ENCODE measurements at places on chromosomes 4 and X.

DNA sequence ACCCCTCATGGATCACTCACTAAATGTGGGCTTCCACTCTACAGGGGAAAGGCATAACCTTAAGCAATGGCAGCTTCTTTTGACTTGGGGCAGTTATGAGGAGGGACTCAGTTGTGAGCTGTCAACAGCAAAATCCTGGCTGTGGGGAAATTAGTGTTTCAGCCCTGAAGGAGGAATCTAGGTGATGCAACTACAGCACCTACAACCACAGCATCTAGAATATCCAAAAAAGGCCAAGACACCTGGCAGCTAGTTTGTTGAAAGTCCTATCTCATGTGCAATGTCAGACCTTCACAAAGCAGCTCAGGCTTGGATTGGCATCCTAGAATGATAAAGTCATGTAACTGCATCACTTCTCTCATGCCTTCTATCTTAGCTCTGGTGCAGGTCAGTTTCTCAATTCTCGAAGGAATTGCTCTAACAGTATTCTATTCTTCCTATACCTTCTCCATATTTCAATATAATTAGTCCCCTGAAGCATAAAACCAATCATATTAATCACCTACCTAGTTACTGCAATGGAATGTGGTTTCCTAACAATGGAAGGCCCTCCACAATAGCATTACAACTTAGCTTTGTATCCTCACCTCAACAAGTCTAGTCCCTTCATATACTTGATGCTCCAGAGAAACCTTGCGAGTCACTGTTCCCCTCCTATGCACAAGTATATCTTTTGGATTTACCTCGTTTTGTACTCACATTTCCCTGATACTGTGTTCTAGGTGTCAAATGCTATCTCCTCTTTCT, 5.5 kb upstream of the ANTXR2 start:
- DNase-seq = no peak

- DNase-seq = no peak
These were observed 775.3 kb upstream of the HS3ST1 start for GRCh38 chr4:12203945-12204344.

DNA sequence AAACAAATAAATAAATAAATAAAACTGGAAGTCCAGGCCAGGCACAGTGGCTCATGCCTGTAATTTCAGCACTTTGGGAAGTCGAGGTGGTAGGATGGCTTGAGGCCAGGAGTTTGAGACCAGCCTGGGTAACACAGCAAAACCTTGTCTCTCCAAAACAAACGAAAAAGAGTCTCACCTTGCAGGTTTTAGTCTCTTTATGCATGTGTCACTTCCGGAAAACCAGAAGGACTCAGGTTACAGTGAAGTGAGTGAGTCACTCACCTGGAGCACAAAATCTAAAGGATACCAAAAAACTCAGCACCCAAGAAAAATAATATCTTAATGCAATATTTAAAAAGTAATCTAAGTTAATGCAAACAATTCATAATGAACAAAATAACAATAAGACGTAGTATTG, 20.1 kb upstream of the SLC34A2 start:
- DNase-seq = no peak

DNA sequence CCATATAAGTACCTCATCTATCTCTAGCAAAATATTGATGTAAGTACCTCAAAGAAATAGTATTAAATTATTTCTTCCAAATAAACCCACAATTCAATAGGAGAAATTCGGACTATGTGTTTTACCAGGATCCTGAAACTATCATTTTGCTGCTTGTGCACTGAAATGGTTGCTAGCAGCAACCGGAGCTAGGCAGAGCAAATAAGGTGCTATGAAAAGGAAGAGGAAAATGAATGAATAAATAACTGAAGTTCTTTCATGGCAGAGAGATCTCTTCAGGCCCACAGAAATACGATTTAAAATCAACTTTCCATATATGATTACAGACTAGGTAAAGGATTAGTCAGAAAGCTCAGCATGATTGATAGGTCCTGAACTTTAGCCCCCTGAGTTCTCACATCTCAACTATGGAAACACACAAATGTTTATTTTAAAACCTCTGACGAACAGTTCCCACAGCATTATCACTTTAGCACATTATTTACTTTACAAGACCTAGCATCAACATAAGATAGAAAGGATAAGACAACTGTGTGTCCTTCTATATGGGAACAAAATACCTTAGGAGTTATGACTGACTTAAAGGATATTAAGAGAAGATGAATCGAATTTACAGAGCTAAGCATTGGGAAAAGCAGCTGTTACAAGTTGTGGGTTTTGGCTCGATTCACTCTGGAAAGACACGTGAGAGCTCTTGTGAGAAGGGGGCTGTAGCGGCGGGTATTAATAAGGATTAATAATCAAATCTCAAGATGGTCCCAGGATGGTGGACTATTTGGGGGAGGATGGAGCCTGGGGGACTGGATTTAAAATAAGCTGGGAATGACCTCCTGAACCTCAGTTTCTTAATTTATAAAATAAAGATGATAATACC, 104.3 kb downstream of the CORIN start:
- no peak for DNase-seq

- DNase-seq = no peak
These were observed 10.7 kb upstream of the TMEM164 start for GRCh38 chrX:109992203-109992602.

DNA sequence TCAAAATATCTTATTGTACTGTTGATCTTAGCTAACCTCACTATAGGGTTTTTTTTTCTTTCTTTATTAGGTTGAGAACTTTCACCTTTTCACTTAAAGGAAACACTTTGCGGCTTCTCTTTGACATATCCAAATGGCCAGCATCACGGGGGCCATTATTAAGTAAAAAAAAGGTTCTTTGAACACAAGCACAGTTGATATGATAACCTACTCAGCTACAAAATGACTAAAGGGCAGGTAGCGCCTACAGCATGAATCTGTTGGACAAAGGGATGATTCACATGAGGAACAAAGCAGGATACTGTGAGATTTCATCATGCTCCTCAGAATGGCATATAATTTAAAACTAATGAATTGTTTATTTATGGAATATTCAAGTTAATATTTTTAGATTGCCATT, 119.6 kb downstream of the CCSER1 start:
- DNase-seq = no peak

GRCh38 chrX:13257223-13258051, 62.4 kb downstream of the ATXN3L start:
- DNase-seq = no peak

- no peak for DNase-seq
These were observed 10.1 kb downstream of the SMIM10L2A start for GRCh38 chrX:135431886-135432285.

- no peak for DNase-seq
These were observed 139.8 kb downstream of the PALLD start for GRCh38 chr4:168636506-168637196.

DNA sequence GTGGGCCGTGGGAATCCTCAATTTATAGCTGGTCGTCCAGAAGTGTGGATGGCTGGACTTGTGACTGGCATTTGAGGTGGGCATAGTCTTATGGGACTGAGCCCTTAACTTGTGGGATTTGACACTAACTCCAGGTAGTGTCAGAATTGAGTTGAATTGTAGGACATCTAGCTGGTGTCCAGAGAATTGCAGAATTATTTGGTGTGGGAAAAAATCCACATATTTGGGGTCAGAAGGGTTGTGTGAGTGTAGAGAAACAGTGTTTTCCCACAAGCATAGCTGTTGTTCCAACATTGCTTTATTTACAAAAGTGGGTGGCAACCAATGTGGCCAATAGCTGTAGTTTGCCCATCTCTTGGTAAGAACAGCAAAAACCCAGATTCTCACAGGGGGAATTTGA, 91.3 kb downstream of the MOSPD2 start:
- no peak for DNase-seq

- no peak for DNase-seq
These were observed 94.8 kb upstream of the SMIM10 start for GRCh38 chrX:134895805-134896581.

DNA sequence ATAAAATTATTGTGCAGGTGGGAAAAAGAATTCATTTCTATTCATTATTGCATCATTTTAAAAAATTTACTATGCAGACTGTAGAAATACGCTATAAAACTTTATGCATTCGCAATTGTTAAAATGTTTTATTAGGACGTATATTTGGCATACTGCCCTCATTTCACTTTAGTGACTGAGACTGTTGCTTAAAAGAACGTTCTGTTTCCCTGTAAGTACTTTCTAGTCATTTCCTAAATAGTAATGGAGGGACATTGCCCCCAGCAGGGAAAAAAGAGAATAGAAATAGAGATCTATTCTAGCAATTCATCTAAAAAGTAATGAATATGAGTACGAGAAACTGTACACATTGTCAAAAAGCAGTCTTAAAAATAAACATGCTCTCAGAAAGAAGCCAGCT, 1295.8 kb upstream of the TENM3 start:
- no peak for DNase-seq

- DNase-seq = no peak
These were observed 75.2 kb downstream of the SPRY1 start for GRCh38 chr4:123471655-123472369.

- no peak for DNase-seq
These were observed 303.3 kb upstream of the FGF16 start for GRCh38 chrX:77143907-77144306.

DNA sequence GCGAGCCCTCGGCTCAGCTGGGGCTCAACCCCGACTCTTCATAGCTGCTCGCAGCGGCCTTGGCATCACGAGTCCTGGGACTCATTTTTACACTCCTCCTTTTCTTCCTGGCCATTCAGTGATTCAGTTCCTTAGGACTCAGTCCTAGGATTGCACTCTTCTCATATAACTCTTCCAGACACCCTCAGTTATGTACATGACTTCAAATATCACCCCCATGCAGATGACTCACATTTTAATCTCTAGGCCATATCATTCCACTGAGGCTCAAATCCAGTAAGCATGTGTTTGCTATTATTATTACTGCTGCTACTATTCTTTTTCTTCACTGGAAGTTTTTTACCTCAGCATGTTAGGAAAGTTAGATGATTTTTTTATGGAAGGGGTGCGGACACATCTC, 14.4 kb downstream of the ITGB1BP2 start:
- DNase-seq = no peak

DNA sequence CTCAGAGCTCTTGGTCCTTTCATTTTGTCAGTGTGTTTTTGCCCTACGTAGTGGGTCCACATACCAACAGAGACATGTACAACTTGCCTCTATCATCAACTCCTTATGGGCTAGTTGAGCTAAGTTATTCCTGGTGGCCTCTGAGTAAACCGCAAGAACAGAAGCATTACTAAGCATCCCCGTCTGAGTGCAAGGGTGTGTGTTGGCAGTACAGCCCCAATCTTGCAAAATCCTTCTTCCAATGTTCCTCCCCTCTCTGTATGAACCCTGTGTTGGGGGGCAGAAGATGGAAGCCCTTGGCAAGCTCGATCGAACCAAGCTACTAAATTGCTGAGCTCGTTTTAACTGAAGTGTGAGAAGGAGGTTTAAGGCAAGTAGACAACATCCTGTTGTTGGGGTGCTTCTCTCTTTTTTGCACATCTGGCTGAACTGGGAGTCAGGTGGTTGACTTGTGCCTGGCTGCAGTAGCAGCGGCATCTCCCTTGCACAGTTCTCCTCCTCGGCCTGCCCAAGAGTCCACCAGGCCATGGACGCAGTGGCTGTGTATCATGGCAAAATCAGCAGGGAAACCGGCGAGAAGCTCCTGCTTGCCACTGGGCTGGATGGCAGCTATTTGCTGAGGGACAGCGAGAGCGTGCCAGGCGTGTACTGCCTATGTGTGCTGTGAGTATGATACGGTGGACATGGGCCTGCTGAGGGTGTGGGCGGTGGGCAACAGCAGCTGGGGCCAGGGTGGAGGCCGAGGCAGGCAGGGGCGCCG, at the start of gene SH2D1A:
Gene SH2D1A, plus strand, starts transcription at position 447 of the 760 bp plus-strand sequence. Its CDS starts 80 bp downstream, at position 527.
- peak; percentile 88 for DNase-seq

DNA sequence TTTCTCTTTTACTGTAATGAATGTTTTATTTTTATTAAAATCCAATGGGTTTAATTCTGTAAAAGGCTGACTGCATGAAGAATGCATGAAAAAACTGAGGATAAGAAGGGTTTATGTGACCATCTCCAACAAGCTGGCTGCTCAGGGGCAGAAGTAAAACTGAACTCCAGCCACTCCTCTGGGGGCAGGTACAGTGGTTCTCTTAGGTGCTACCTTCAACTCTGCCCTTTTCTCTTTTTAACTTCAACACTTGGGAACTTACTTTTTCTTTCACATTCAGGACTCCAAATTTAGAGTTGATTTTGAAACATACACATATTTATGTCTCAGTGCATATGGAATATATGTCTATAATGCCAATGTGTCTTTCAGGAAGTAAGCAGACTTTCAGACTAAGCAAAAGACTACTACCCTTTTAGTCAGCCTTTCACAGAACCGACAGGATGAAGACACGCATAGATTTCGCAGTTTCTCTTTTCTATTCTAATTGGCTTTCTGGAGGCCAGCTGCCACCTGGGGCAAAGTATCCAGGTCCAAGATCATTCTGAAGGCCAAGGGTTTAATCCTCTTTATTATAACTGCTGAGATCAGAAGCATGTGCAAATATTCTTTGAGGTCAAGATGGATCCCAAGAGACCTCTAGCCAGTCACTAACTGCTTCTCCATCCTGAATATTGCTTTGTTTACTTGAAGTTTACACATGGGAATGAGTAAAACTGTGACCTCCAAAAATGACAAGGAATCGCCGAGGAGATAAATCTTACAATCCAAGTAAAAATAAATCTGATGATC, 30.7 kb downstream of the HS3ST1 start:
- no peak for DNase-seq

DNA sequence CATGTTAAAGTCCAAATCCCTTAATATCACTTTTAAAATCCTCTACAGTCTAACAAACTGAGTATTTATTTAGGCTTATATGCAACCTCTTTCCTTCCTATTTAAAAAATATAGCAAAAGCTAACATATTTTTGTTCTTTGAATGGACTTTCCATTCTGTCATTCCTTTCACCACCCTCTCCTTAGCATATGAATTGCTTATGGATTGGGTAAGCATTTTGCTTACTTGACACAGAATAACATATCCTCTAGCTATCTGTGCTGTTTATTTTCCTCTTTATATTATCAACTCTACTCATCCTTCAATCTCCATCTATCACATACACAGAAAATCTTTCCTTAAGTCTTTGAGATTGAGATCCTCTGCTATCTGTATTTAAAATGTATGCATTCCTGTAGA, 206.1 kb upstream of the NEIL3 start:
- no peak for DNase-seq

- DNase-seq = peak; percentile 98
These were observed 50.3 kb downstream of the MAML3 start for GRCh38 chr4:140103676-140104075.

DNA sequence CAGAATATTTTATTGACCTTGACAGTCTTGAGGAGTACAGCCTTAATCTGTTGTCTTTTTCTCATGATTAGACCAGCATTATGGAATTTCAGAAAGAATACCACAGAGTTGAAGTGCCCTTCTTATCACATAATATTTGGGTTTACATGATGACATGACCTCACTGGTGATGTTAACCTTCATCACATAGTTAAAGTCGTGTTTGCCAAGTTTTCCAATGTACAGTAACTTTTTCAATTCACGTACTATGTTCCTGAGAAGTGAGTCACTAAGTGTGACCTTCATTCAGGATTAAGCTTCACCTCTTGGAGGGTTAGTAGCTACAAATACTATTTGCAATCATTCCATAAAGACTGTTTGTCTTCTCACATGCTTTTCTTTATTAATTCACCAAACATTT, 52.1 kb downstream of the RAB40A start:
- no peak for DNase-seq
